ENCODE measurements at places on chromosomes 16 and 17.

DNA sequence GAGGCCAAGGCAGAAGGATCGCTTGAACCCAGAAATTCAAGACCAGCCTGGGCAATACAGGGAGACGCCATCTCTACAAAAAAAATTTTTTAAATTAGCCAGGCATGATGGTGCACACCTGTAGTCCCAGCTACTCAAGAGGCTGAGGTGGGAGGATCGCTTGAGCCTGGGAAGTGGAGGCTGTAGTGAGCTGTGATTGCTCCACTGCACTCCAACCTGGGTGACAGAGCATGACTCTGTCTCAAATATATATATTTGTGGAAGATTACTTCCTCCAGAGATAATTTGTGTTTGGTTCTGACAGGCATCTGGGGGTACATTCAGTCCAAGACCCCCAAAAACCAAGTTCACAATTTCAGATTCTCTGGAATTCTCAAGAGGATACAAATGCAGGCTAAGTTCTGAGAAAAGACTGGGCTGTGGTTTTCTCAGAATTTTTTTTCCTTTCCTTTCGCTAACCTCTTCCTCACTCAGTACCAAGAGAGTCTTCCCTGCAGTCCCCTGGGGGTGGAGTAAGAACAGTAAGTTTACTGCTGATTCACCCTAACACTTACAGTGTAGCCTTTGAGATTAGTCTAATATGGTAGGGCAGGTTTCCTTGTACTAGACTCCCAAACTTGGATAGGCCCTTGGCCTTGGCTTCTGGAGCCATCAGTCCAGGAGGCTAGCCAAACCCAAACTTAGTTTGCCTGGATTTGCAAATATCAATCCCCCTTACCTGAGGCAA, 15.1 kb downstream of the GSDMB start:
- no peaks in the 10 kb centered on the region for H3K27me3 ChIP-seq
- no peak for DNase-seq
- H3K36me3 ChIP-seq: peaks cover 13% of the 10 kb centered on the region
- no peaks in the 10 kb centered on the region for H3K4me1 ChIP-seq

- peaks cover 44% of the 10 kb centered on the region for H3K4me1 ChIP-seq
- no peaks in the 10 kb centered on the region for H3K27me3 ChIP-seq
- H3K36me3 ChIP-seq: peaks cover 18% of the 10 kb centered on the region
These were observed 149.6 kb downstream of the ZFHX3 start for GRCh38 chr16:72898216-72898825.

DNA sequence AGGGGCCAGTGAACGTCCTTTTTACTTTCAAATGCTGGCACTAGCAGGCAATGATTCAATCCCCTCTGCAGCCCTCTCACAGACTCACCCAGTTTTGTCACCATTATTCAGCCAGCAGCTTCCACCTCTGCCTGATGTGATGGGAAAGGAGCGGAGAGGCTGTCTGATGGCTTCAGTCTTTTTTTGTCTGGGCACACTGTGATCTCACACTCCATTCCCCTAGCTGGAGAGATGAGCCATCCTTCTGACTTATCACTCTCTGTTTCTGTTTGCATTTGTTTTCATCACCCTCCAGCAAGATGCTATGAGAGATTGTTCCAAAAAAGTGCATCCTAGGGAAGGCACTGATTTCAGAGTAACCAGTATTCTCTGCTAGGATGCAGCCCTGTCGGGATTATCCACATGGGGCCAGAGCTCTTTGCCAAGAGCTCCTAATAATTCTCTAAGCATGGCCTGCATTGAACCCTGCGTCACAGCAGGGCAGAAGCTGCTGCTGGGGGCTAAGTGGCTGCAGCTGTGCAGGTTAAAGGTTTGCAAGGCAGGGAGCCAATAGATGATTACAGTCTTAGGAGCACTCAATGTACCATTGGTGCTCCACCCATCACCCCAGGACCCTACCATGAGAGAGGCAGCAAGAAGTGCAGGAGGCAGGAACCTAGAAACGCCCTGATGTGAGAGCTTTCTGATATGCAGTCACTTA, 236.1 kb upstream of the C16orf82 start:
- no peaks in the 10 kb centered on the region for H3K36me3 ChIP-seq
- peaks cover 22% of the 10 kb centered on the region for H3K4me1 ChIP-seq
- no peak for DNase-seq
- no peak overlapping the region for H3K27ac ChIP-seq

DNA sequence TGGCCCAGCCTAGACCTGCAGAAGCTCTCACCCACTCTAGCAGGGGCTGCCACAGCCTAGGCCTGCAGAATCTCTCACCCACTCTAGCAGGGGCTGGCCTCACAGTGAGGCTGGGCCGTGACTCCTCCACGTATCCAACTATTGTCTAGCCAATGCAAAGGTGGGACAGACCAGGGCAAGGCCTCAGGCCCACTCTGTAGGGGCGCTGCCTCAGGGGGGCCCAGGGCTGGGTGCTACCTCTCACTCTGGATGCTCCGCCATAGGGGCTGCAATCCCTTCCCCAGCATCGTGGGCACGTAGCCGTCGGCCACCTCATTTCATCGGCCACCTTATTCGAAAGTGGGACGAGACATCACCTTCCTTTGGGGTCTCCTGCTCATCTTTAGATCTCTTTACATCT, 51.7 kb downstream of the RPH3AL start:
- no peak overlapping the region for H3K4me3 ChIP-seq
- no peak for DNase-seq
- no peaks in the 10 kb centered on the region for H3K36me3 ChIP-seq
- H3K27me3 ChIP-seq: no peaks in the 10 kb centered on the region

DNA sequence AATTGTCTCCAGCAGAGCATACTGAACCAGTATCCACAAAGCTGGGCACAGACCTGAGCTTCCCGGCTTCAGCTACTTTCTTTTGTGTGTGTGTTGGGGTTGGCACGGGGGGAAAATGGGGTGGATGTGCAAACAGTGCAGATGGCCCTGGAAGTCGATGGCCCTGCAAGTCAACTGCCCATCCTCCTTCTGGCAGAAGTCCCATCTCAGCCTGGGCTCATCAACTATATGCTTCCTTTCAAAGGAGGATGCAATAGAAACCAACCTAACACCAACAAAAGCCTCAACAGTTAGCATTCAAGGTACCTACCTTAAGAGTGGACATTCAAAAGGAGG, 55.7 kb downstream of the SOX9 start:
- H3K27me3 ChIP-seq: peaks cover 18% of the 10 kb centered on the region
- no peak overlapping the region for H3K4me3 ChIP-seq
- no peaks in the 10 kb centered on the region for H3K36me3 ChIP-seq
- H3K27ac ChIP-seq: no peak overlapping the region
- DNase-seq: no peak
- H3K4me1 ChIP-seq: peaks cover 26% of the 10 kb centered on the region
